ENCODE measurements at places on chromosomes 3 and 15.

GRCh38 chr3:12471241-12471640, 13.0 kb upstream of the TSEN2 start:
- no peak for DNase-seq

DNA sequence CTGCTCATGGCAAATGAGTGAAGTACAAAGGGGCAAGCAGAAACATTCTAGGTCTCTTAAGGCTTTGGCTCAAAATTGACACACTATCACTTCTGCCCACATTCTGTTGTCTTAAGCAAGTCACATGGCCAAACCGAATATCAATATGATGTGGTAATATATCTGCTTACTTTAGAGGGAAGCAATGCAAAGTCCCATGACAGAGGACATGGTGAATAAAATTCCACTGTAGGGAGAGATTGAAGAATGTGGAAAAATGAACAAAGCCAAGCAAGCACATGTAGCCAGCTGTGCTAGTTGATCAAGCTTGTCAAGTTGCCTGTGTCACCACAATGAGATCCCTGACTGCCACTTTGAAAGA, 11.2 kb upstream of the TBC1D5 start:
- no peak for DNase-seq

GRCh38 chr3:57224856-57225255, 2.7 kb upstream of the APPL1 start:
- no peak for DNase-seq

- no peak for DNase-seq
These were observed 79.4 kb upstream of the CNTN3 start for GRCh38 chr3:74693696-74694393.

GRCh38 chr3:141725036-141725435, 13.1 kb upstream of the RNF7 start:
- no peak for DNase-seq

DNA sequence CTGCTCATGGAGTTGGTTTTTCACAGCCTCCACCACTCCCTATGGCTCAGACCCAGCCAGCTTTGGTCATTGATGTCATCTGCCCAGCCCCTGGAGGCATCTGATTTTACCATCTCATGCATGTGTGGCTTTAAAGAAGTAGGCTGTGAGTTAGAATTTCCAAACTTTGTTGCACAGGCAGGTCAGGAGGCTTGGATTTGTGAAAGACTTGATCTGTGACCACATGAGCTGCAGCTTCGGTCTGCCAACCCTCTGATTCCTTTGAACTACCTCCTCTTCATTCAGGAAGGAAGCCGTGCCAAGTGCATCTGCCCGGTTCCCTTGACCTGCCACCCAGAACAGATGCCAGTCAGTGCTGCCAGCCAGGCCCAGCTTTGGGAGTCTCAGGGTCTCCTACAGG, 9.2 kb downstream of the CTXND1 start:
- DNase-seq = no peak

- DNase-seq = no peak
These were observed 151.1 kb downstream of the ZNF385D start for GRCh38 chr3:21599890-21600289.

DNA sequence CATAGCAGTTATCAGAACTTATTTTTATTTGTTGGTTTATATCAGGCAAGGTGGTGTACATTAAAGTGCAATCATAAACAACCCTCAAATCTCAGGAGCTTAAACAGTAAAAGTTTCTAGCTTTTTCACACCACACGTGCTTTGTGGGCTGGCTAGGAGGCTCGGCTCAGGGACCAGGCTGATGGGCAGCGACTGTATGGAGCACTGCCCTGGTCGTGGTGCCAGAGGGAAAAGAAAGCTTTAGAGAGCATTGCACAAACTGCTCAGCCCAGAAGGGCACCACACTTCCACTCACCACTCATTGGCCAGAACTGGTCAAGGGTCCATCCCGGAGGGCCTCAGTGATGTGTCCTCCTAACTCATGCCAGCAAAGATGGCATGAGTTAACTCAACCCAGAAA, 123.2 kb downstream of the AQP9 start:
- no peak for DNase-seq

GRCh38 chr15:50137330-50137761, 18.3 kb upstream of the ATP8B4 start:
- no peak for DNase-seq

GRCh38 chr3:191283400-191283799, 45.8 kb upstream of the CCDC50 start:
- no peak for DNase-seq

- no peak for DNase-seq
These were observed 340.8 kb upstream of the DPH6 start for GRCh38 chr15:35886765-35887164.

DNA sequence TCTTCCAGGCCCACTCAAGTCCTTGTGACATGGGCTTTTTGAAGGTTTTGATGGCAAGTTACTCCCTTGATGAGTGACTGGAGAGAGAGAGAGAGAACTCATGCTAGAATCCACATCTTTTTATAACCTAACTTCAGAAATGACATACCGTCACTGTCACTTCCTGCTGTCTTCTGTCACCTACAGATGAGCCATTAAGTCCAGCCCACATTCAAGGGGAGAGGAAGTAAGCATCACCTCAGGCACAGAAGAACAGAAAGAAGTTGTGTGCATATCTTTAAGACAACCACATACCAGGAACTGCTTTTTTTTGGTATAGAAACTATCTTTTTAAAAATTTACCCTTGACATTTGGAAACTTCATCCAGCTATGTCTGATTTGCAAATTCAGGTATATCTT, 16.6 kb upstream of the TXNRD3 start:
- DNase-seq = no peak

GRCh38 chr3:169699070-169699469, 35.6 kb upstream of the MECOM start:
- no peak for DNase-seq

- DNase-seq = no peak
These were observed 755.0 kb downstream of the TBL1XR1 start for GRCh38 chr3:176442326-176442725.

DNA sequence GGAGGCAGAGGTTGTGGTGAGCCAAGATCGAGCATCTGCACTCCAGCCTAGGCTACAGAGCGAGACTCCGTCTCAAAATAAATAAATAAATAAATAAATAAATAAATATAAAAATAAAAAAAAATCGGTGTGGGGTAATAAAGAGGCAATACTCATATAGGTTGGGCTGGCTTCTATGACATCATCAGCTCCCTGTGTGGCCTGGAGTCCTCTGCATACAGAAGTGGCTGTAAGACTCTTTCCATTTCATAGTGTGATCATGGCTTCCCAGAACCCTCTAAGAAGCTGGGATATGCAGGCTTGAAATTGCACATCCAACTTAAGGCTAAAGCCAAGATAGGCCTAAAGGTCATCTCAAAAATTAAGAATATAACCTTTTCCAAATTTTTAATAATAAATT, 101.6 kb downstream of the ZIC4 start:
- no peak for DNase-seq

- DNase-seq = no peak
These were observed 8.8 kb upstream of the TBC1D23 start for GRCh38 chr3:100252001-100252400.

DNA sequence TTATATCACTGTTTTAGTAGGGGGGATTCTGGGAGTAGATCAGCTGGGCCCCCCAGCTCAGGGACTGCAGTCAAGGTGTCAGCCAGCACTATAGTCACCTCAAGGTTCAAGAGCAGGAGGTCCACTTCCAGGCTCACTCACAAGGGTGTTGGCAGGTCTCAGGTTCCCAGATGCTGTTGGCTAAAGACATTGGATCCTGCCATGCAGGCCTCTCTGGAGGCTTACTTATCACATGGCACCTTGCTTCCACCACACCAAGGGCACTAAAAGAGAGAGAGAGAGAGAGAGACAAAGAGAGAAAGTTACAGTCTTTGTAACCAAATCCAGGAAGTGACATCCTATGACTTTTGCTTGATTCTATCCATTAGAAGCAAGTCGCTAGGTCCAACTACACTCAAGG, 7.5 kb upstream of the PPP1R14D start:
- DNase-seq = no peak

DNA sequence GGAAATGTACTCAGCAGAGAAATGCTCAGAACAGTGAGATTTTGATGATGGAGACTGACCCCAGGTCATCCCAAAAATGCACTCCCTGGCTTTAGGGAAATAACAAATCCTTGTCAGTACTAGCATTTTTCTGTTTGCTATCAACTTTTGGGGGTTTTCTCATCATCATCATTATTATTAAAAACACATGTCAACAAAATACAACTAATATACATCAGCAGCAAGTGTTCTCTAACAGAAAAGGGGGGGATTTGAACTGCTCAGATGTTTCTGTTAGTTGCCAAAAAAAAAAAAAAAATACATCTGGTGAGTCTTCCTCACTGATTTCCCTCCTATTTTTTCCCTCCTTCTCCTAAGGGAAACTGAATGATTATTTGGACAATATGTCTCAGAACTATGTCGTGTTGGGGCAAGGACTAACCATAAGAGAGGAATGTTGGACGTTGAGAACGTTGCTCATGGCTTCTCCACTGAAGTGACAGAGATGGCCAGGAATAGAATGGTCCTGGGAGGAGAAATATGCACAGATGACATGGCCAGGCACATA, 230.0 kb upstream of the MCTP2 start:
- DNase-seq = no peak

DNA sequence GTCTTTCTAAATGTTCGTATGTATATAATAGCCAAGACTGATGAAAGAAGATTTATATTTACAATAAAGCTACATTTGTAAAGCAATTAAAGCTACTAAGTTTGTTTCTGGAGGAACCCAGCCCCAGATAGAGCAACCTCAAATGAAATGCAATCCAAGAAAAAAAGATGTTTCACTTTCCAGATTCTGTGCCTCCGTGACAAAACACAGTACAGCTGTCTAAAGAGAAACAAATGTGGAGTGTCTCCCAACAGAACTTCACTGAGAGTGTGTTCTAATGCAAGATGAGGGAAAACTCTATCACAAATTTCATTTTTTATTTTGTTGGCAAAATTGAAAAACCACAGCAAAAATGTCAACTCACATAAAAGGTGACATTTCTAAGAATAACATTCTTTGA, 317.0 kb downstream of the OCA2 start:
- no peak for DNase-seq

GRCh38 chr3:126870608-126871210, 112.2 kb upstream of the PLXNA1 start:
- DNase-seq = no peak

GRCh38 chr3:125683067-125683829, 88.0 kb upstream of the OSBPL11 start:
- DNase-seq = peak; percentile 19

GRCh38 chr15:96497951-96498350, 167.5 kb downstream of the NR2F2 start:
- no peak for DNase-seq

- no peak for DNase-seq
These were observed 91.1 kb upstream of the ALDH1A3 start for GRCh38 chr15:100788418-100789105.

DNA sequence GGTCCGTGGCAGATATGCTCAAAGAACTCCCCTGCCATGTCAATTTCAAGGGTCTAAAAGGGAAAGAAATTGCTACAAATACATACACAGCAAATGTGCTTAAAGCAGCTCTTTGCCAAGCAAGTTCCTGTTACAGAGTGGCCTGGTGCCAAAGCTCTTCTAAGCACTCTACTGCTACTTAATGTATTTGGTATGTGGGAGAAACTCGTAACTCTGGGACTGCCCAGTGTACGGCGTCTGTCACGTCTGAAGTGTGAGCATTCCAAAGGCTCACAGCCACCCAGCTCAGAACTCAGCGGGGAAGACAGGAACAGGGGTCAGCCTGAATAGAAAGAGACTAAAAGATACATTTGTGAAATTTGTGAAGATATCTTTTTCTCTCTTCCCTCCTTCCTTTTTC, 54.6 kb downstream of the RBMS3 start:
- peak; percentile 87 for DNase-seq

GRCh38 chr15:49320351-49320750, 102.7 kb upstream of the FGF7 start:
- DNase-seq = no peak

DNA sequence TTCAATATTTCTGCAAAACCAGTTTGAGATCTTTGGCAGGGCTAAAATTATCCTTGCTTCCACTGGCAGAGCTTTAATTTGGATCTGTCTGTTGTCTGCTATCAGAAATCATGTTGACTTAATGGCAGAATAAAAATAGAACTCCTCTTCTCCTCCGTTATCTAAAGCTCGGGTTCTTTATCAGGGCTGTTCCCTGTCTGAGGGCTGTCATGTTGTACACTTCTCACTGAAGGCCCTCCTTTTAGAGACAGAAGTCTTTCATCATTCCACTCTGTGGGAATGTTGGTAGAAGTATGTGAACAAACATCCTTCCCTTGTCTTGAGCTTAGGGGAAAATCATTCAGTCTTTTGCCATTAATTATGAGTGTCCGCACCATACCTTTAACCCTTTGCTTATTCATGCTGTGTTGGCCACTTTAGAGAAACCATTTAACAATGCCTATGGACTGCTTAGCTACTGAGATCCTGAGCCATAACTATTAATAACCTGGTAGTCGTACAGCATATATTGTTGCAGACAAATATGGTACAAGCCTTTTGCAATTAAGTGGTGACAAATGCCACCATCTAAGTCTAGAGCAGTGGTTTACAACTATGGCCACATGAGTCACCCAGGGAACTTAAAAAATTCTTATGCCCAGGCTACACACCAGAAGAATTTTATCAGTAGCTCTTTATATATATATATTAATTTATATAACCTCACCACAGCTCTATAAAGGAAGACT, 226.0 kb upstream of the TPM1 start:
- DNase-seq = no peak

DNA sequence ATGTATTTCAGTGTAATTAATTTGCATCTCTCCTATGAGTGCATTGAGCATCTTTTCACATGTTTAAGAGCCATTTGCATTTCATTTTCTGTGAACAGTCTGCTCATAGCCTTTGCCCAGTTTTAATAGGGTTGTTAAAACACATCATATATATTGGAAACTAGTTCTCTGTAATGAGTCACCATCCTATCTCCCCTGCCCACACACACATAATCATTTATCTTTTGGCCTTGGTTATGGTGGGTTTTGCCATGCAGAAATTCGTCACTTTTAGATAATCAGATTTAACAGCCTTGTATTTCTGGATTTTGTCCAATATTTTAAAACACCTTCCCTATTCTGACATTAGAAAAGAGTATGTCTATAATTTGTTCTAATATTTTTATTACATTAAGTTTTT, 11.9 kb upstream of the CHRM5 start:
- no peak for DNase-seq
